ENCODE measurements at places on chromosomes 16 and 17.

- peak; percentile 27 for DNase-seq
Measured at GRCh38 chr17:35947156-35947585, 3.7 kb upstream of the LYZL6 start.

DNA sequence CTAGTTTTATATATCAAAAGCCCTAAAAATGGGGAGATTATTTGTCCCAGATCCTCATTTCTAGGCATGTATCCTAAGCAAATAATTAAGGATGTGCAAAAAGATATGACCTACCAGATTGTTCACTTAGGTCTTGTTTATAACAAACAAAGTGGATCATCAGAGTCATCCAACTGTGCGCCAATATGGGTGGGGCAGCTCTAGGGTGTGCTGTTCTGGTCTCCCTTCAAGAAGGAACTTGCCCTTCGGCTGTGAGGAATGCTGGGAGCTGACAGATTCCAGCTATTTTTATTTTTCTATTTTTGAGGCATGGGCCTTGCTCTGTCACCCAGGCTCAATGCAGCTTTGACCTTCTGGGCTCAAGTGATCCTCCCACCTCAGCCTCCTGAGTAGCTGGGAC, 13.8 kb downstream of the CHP2 start:
- DNase-seq: no peak

DNA sequence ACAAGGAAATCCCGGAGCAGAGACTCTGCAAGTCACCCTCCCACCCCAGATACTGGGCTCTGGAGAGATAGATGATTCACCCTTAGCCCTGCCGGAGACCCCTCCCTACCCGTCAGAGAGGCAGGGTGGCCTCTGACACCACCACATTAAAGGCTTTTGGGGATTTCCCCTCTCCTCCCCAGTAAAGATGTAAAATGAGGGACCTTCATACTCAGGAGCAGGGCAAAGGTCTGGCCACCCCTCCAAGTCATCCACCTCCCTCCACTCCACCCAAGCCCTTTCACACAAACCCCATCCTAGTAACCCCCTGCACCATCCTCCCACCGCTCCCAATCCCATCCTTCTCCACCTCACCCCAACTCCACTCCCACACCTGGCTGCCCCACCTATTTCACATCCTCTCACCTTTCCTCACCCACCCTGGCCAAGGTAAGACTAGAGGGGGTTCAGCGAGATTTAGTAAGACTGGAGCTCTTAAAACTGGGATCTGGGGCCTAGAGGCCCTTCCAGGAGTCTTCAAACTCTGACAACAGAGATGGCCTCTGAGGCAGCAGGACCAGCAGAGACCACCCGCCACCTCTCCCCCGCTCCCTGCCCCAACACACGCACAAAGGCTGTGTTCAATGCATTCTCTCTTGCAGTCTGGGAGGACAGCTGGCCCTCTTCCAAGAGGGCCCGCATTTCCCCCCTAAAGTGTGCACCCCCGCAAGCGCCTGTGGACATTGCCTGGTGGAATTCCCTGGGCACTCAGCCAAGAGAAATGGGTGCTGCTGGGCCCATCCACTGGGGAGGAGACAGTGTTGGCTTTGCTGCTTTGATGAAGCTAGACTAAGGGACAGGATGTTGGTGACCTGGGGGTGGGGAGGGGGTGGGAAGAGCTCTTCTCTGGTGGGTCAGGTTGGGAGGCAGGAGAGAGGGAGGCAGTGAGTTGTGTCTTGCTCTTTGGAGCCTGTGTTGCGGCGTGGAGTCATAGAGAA, 1.1 kb downstream of the ABAT start:
- DNase-seq: peak; percentile 40

DNA sequence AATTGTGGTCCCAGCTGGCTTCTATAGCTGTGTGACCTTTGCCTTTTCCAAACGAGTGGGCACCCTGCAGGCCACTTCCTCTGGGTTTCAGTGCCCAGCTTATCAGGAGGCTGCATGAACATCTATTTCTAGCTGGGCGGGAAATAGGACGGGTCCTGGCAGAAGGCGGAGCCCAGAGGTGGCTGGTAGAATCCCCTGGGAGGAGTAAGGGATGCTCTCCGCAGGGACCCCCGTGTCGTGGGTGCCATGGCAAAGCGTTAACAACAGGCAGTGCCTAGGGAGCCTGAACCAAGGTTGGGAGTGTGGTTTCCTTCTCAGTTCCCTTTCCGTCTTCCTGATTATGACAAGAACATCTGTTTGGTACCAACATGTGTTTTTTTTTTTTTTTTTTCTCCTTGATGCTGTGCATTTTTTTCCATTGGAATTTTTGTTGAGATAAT, 58.2 kb downstream of the PLCG2 start:
- DNase-seq: no peak

DNA sequence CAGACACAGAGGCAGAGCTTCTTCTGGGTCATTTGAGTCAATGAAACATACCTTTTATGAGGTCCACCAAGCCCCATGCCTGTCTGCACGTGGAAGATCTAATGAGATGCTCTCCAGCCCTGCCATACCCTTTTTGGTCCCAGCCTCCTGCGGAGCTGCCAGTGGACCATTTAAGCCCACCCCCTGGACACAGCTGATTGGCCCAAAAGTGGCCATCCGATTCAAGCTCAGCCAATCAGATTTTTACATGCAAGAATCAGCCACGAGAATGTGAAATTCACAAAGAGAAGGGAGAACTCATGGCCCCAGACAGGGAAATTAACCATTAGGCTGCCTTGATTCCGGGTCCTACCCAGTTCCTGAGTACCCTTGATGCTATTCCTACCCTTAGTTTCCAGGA, 231.0 kb upstream of the EEF2KMT start:
- no peak for DNase-seq

GRCh38 chr16:12961626-12962025, 60.2 kb downstream of the SHISA9 start:
- no peak for DNase-seq

GRCh38 chr16:9907752-9908151, 274.5 kb downstream of the GRIN2A start:
- no peak for DNase-seq

- DNase-seq: peak; percentile 60
Measured at GRCh38 chr17:18039535-18040260, 490 bp downstream of the GID4 start.

- no peak for DNase-seq
Measured at GRCh38 chr16:72367851-72368250, 195.9 kb upstream of the PMFBP1 start.

GRCh38 chr16:55294931-55295342, 29.1 kb upstream of the IRX6 start:
- no peak for DNase-seq

DNA sequence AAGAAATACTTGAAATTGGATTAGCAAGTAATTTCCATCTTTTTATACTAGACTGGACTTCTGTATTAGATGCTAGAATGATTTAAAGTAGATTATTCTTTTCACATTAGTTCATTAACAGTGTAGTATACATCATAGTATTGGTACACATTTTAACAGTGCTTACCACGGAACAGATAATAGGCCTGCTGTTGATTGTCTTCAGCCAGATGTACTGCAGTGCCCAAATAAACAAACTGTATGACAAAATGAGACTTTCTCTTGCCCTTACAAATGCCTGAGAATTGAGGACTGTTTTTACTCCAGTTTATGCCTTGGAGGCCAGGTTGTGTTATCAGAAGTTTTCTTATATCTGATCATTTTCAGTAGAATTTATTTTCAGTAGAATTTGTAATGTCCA, 631 bp downstream of the EVI2A start:
- no peak for DNase-seq

GRCh38 chr16:49857423-49858181, 1.7 kb upstream of the ZNF423 start:
- no peak for DNase-seq

- DNase-seq: no peak
Measured at GRCh38 chr16:531494-532125, 4.1 kb downstream of the CAPN15 start.

- DNase-seq: no peak
Measured at GRCh38 chr17:38341035-38341721, 2.6 kb downstream of the GPR179 start.

DNA sequence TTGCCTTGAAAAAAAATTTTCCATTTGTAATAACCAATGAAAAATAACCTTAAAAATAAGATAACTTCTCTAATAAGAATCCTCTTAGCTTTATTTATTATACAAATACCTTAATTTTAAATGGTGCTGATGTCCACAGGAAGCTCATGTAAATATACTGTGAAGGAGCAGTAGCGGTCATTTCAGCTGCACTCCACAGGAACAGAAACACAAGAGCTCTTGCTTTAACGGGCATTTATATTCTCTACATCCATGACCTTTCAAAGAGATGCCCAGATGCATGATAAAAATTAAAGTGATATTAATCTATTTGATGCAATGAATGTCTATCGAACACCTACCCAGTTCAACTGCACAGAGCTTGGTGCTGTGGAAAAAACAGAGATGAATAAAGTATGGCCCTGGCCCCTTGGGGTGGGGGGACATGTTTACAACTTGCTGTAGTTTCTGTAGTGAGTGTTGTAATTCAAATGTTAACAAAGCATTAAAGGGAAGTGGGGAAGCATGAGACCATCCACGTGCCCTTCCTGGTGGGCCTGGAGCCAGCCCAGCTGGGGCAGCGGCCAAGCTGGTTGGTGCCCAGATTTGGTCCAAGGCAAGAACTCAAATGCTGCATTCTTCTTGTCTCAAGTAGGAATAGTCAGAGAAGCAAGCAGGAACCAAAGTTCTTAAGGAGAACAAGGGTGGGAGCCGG, 47.9 kb downstream of the IQCK start:
- DNase-seq: no peak

DNA sequence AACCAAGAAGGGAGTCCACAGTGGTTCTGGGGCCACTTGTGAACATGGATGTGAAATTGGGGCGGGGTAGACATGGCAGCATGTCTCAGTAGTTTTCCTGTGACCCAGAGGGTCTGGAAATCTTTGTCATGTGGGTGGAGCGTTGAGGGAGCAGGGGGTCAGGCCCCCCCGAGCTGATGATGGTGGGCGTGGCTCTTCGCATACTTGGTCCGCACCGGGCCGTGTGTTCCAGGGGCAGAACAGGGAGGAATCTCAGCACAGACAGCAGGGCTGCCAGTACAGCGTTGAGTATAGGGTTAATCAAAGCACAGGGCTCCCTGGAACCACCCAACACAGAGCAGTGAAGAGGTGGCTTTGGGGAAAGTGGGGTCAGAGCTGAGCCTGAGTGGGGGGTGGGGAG, 267.5 kb downstream of the SEC14L1 start:
- no peak for DNase-seq
